ENCODE measurements at places on chromosomes 1 and 21.

GRCh38 chr1:217133092-217133491, 409.9 kb upstream of the ESRRG start:
- no peak for DNase-seq

DNA sequence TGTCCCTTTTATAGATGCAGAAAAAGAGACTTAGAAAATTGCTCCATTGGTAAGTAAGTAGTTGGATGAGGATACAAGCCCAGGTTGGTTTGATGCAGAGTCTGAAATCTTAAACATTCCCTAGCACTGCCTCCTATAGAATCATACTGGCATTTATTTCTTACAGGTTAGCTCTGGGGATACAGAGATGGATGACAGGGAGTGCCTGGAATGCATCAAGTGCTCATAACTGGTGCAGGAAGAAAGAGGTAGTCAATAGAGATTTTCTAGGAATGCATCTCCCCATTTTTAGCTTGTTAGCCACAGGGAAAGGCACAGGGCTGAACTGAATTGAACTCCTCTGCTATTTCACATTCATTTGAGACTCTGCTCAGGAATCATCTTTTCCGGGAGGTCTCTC, 269.0 kb upstream of the USP24 start:
- DNase-seq, result no peak

DNA sequence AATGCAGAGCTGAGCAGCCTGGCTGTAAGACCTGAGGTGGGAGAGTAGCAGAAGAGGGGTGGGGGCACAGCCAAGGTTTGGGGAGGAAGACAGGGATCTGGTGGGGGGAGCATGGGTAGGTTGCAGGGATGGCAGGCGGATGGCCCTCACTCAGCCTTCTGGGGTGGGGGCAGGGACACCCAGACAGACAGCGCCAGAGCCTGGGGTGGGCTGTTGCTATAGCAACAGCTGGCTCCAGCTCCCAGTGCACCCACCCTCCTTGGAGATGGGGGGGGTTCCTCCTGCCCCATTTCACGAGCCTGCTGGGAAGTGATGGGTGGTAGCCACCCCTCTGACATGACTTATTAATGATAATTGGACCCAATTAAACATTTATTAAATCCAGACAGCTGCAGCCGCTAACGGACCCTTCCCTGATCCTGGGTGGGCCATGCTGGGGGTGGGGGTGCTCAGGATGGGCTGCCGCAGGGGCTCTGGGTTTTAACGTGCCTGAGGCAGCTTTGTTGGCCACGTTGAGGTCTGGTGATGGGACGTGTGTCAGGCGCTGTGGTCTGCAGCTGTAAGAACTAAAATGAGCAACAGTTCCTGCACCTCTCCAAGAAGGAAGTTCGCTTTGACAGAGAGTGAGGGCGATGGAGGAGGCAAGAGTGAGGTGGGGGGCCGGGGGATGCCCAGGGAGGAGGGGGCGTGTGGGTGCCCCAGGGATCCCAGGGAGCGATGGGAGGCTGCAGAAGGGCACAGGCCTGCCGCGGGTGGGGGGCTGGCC, 19.4 kb downstream of the AGRN start:
- no peak for DNase-seq

DNA sequence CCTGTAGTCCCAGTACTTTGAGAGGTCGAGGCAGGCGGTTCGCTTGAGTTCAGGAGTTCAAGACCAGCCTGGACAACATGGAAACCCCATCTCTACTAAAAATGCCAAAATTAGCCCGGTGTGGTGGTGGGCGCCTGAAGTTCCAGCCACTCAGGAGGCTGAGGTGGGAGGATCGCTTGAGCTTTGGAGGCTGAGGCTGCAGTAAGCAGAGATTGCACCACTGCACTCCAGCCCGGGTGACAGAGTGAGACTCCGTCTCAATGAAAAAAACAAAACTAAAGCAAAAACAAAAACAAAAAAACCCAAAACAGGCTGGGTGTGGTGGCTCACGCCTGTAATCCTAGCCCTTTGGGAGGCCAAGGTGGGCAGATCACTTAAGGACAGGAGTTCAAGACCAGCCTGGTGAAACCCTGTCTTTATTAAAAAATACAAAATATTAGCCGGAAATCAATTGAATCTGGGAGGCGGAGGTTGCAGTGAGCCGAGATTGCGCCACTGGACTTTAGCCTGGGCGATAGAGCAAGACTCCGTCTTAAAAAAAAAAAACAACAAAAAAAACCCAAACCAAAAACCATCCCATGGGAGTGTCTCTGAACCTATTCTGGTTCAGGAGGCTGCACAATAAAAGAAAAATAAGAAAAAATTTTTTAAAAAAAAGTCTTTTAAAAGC, 1.7 kb upstream of the CGN start:
- no peak for DNase-seq

DNA sequence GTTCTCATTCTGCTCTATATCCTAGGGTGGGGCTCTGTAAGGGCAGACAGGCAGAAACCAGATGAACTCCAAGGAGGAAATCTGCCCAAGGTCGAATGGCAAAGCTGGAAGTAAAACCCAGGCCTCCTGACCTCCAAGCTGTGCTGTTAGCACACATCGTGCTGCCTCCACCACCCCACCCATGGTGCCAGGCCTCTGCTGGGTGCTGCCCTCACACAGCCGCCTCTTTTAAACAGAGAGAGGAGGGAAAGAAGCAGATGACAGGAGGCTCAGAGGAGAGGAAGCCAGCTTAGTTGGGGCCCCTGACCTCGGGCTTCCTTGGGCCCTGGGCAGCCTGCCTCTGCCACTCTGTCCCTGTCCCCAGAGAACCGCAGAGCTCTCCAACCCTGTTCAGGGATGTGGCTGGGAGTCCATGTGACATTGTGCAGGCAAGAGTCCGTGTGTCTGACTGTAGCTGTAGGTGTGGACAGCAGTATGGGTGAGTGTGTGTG, 1.1 kb downstream of the SYNC start:
- no peak for DNase-seq

- DNase-seq, result peak; percentile 8
Measured at GRCh38 chr1:175062858-175063257, 4.8 kb upstream of the TNN start.

GRCh38 chr21:17783481-17784179, 35.5 kb downstream of the C21orf91 start:
- DNase-seq, result peak; percentile 15

- no peak for DNase-seq
Measured at GRCh38 chr1:57195436-57195941, 228.4 kb downstream of the DAB1 start.

GRCh38 chr1:167092653-167093052, 1.2 kb upstream of the STYXL2 start:
- no peak for DNase-seq

DNA sequence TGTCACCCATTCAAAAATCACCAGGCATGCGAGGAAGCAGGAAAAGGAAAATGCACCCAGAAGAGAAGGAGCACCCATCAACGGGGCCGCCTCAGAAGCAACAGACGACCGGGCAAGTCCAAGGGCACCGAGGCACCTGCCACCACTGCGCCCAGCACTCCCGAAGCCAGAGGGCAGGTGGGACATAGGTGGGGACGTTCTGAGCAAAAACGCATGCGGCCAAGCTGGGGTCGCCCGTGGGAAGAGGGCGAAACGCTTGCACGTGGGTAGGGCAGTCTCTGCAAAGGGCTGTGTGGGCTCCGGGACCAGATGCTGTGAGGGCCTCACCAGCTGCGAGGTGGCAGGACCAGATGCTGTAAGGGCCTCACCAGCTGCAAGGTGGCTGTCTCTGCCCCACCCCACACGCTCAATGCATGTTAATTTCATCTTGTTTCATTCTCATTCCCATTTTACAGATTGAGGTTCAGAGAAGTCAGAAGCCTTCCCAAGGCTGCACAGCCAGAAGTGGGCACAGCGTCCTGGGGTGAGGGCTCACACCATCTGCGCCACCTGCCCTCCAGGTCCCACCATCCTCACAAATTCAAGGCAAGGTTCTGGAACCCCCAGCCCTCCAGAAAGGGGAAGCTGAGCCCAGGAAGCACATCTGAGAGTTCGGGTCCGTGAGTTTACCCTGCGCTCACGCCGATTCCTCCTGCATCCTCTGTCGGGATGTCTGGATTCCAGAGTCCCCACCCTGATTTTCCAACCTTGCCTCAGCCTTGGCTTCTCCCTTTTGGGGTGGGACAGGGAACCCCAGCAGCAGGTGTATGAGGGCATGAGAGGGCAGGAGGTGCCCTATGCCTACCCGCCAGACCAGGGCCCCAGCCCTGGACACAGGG, 8.2 kb upstream of the SAMD11 start:
- no peak for DNase-seq

DNA sequence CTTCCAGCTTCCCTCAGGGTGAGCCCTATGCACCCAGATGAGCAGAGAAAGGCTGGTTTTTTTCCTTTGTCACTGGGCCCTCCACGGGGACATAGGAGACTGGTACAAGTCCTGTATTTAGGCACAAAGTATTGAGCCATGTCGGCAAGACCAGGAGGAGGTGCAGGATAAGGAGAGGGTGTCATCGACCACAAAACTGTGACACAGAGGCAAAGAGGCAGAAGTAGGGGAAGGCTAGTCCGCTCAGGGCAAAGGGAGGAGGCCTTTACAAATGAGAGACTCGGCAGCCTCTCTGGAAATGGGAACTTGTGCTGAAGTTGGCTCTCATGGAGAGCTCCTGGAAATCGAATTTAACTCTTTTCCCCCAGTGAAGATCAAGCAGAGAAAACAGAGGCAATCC, 70.7 kb upstream of the CAMK1G start:
- no peak for DNase-seq

DNA sequence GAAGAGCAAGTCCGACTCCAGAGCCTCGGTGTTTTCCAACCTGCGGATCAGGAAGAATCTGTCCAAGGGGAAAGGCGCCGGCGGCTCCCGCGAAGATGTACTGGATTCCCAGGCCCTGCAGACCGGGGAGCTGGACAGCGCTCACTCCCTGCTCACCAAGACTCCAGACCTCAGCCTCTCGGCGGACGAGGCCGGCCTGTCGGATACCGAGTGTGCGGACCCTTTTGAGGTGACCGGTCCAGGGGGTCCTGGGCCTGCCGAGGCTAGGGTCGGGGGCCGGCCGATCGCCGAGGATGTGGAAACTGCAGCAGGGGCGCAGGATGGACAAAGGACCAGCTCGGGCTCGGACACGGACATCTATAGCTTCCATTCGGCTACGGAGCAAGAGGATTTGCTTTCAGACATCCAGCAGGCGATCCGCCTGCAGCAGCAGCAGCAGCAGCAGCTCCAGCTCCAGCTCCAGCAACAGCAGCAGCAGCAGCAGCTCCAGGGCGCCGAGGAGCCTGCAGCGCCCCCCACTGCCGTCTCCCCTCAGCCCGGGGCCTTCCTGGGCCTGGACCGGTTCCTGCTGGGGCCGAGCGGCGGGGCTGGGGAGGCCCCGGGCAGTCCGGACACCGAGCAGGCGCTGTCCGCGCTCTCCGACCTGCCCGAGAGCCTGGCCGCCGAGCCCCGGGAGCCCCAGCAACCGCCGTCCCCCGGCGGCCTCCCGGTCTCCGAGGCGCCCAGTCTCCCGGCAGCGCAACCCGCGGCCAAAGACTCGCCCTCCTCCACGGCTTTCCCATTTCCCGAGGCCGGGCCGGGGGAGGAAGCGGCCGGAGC, 827 bp downstream of the FMN2 start:
- DNase-seq, result peak; percentile 59

- peak; percentile 60 for DNase-seq
Measured at GRCh38 chr1:17861685-17862084, 106.6 kb downstream of the ACTL8 start.

GRCh38 chr1:246040200-246040890, 466.7 kb downstream of the SMYD3 start:
- no peak for DNase-seq

DNA sequence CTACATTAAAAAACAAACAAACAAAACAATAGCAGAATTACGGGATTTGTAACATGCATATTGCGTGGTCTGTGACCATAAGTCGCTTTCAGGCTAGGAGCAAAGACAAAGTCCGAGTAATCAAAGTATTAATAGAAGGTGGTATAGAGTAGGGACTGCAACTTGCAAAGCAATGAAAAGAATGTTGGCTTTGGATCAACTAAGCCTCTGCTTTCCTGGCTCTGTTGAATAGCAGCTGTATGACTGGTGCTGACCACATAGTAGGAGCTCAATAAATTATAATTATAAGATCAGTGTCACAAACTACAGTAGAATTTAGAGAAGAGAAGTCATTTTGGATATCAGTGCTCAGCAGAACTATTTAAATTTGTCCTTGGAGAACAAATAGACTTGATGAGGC, 586.4 kb downstream of the DPYD start:
- DNase-seq, result peak; percentile 78

DNA sequence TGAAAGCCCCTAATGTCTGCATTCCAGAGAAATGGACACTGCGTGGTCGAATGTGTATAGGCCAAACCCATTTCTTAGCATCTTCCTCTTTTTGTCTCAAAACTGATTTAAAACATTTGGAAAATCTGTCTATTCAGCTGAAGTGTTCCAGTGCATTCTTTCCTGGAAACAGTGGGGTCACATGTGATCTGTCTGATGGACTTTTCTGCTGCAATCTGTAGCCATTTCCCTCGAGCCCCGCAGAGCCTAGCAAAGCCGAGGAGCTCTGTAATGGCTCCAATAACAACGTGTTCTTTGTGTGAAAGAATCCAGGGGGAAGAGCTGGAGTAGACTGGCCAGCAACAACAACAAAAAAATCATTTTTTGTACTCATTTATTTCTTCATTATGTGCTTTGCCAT, 329.3 kb downstream of the BARHL2 start:
- peak; percentile 7 for DNase-seq

- DNase-seq, result no peak
Measured at GRCh38 chr1:164664127-164664526, 105.1 kb downstream of the PBX1 start.

GRCh38 chr1:109556563-109556962, 8.1 kb downstream of the GNAI3 start:
- DNase-seq, result peak; percentile 37

GRCh38 chr1:186763107-186763506, 65.6 kb upstream of the PLA2G4A start:
- peak; percentile 25 for DNase-seq

DNA sequence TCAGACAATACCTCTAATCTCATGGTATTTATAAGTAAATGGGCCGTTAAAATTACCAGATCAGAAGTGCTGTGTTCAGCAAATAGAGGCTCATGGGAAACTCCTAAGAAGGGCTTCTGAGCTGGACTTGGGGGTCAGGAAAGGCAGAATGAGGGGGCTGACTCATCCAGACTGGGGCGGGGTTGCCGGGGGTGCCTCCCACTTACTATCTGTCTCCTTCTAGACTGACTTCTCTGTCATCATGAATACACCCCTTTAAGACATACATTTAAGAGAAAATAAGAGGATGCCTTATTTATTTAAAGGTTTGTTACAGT, 96.0 kb upstream of the ERRFI1 start:
- DNase-seq, result peak; percentile 81

DNA sequence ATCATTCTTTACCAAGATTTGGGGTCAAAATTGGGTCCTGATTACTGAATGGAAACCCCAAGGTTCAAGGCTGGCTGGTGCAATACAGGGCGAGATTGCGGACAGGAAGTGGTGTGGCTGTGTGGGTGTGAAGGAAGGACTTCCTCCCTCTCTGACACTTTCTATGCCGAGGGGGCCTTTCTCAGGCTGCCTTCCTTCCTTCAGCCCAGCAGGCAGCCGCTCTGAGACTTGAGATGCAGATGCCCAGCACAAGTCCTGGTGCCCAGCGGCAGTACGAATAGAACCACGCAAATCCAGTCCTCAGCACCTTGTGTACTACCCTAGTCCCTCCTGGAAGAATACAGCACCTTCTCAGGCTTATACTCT, 16.3 kb downstream of the BATF3 start:
- DNase-seq, result no peak

- DNase-seq, result no peak
Measured at GRCh38 chr1:84749427-84749826, 59.2 kb upstream of the SSX2IP start.

- no peak for DNase-seq
Measured at GRCh38 chr1:184373155-184373554, 13.7 kb upstream of the C1orf21 start.

GRCh38 chr1:117732065-117732797, 126.4 kb downstream of the TENT5C start:
- no peak for DNase-seq

Measured in fibroblast of mammary gland (primary cell).